Calu3 (cell line): ENCODE measurements at places on chromosomes 4 and X.

- DNase-seq: no peak
Measured at GRCh38 chr4:2570551-2571222, 34.2 kb downstream of the FAM193A start.

DNA sequence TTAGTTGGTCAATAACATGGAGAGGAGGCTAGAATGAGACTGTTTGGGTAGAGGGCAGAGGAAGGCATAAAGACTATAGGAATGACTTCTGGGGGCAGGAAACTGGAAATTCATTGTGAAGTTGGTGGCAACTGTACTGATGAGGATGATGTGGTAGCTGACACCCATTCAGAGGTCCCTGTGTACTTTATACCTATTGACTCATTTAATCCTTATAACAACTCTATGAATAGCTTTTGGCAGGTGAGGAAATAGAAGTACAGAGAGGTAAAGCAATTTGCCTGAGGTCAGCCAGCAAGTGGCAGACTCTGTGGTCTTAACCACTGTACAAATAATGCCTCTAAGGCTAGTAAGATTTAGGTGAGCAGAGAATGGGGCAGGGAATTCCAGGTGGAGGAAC is 100.1 kb downstream of the GATB start:
- no peak for DNase-seq

- no peak for DNase-seq
Measured at GRCh38 chrX:72394518-72395170, 88.9 kb upstream of the CITED1 start.

DNA sequence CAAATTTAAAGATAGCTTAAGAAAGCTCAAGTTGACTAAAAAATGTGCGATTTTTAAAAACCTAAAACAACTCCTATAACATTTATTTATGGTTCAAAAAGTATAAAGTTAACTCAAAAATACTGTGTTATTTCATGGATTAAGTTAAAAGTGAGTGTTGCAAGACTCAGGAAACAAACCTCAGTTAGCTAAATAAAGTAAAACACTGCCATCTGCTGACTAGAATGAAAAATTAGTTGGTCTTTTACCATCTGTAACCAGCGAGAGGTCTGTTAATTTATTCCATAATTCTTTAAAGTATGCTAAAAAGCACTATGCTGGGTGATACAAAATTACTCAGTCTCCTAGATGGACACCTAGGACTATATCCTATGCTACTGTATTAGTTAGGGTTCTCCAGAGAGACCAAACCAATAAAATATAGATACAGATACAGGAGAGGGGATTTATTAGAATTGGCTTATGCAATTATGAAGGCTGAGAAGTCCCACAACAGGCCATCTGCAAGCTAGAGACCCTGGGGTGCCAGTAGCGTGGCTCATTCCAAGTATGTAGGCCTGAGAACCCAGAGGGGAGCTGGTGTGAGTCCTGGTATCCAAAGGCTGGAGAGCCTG is 4.9 kb upstream of the WDFY3 start:
- DNase-seq: no peak

DNA sequence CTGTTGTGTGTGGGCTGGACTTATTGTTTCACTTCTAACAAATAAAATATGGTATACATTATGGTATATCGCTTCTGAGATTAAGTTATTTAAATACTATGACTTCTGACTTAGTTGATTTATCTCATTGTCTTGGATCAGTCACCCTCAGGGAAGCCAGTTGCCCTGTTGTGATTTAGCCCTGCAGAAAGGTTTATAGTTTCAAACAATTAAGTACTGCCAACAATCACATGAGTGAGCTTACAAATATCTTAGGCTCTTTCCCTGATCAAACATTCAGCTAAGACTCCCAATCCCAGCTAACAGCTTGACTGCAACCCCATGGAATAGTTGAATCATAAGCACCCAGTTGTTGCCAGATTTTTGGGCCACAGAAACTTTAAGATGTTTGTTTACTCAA is 85.4 kb downstream of the MAGEC1 start:
- no peak for DNase-seq

DNA sequence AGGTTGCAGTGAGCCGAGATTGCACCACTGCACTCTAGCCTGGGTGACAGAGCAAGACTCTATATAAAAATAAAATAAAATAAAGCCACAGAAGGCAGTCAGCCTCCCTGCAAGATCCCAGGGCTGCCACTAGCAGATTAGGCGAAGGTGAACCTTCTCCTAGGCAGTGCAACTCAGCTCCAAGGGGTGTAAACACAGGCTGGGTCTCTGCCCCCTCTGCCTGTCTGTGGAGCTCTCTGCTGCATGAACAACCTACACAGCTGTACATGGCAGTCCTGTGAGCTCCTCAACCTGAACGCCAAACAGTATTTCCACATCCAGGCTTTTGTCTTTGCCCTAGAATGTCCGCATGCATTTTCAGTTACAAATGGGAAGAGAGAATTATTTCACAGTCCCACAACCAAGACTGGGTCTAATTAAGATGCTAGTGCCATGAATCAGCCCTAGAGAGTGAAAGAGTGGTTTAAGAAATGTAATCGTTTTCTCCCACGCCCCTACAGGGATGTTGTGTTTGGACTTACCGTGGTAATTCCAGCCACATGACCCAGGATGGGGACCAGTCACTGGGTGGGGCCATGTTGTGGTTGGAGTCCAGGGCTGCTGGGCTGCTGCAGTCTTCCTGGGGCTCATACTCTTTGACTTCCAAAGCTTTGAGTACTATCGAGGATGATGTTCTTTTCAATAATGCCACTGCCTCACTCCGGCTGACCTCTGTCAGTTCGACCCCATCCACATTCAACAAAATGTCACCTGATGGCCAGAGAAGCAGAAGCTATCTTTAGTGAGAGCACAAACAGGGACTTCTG is 99.0 kb downstream of the FIP1L1 start:
- no peak for DNase-seq

DNA sequence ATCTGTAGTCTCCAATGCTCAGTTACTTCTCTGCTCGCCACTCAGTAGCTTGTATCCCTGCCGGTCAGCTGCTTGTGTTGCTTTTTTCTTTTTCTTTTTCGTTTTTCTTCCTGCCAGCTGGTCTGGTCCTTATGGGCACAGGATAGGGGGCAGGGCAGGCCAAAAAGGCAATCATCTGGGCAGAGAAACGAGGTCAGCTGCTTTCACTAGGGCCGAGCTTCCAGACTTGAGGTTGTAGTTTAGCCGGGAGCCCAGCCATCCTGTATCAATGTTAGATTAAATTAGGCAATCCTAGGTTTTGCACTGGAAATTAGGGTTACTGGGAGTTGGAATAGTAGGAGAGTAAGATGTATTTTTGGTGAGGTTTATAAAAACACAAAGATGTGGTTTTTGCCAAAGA is 3.4 kb downstream of the ARSF start:
- DNase-seq: no peak

DNA sequence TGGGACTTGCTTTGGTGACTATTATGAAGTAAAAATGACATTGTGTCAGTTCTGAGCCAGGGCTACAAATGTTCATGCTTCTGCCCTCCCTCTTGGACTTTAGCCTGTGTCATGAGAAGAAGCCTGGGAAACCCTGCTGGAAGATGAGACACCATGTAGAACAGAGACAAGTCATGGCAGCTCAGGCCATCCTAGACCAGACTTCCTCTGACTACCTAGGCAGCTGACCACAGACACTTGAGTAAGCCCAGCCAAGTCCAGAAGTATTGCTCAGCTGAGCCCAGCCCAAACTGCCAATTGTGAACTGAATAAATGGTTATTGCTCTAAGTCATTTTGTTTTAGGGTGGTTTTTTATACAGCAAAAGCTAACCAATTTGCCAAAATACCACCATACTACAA is 467.6 kb upstream of the CNKSR2 start:
- no peak for DNase-seq

- DNase-seq: no peak
Measured at GRCh38 chr4:173337463-173337862, 3.3 kb upstream of the HMGB2 start.

- no peak for DNase-seq
Measured at GRCh38 chr4:29405116-29405515, 1315.1 kb upstream of the PCDH7 start.

DNA sequence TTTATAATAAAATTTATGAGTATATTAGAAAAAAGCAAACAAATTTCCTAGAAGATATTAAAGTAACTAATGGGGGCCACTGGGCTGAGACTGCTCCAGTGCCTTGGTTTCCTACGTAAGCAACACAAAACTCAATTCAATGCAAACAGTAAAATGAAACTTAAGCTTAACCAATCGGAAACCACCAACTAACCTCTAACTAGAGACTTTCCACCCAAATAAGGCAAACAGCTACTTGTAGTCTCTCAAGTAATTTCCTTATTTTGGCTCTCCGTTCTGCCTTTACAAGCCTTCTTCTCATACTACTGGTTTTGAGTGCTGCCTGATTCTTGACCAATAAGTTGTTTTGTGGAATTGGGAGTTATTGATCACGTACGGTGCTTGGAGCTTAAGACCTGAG is 167.3 kb upstream of the VEGFC start:
- DNase-seq: no peak

- no peak for DNase-seq
Measured at GRCh38 chr4:108465886-108466500, 154.4 kb upstream of the RPL34 start.

- DNase-seq: no peak
Measured at GRCh38 chrX:51955200-51955599, 61.8 kb downstream of the MAGED1 start.

DNA sequence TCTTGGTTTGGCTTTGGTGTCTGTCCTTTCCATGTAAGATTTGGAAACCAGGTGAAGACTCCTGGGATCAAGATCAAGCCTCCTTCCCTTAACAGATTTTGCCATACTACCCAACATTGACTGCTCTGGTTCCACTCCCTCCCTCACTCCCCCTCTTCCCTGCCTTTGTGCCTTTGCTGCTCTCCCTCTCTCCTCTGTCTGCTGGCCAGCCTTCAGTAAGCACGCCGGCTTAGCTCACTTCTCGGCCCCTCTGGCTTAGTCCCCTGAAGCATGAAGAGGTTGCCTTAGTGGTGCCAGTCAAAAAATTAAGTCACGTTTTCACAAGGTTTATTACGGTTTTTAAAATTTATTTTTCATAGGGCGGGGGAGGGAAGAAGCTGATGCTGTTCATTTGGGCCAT is 6.0 kb downstream of the GRIA3 start:
- DNase-seq: no peak

DNA sequence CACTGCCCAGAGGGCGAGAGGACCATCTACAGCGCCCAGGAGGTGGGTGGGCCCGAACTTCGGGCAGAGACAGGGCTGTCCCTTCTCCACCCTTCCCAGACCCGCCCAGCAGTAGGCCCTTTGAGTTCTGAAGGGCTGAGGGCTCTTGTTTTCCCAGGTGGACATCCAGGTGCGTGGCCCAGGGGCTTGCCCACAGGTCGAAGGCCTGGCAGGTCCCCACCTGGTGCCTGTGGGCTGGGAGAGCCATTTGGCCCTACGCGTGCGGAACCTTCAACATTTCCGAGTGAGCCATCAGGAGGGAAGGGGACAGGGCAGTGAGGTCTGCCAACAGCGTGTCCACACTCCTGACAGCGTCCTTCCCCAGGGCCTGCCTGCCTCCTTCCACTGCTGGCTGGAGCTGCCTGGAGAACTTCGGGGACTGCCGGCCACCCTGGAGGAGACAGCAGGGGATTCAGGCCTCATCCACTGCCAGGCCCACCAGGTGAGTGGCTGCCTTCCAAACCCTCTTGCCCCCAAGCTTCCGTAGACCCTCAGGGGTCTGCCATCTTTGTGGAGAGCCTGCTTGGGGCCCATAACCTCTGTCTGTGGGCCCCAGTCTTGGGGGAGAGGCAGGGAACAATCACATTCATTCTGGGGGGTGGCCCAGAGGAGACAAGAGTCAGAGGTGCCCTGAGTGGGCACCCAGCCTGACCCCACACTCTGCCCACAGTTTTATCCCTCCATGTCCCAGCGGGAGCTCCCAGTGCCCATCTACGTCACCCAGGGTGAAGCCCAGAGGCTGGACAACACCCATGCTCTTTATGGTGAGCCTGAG is 6.8 kb downstream of the PLXNB3 start:
- no peak for DNase-seq
